ENCODE measurements at places on chromosomes 7 and 10. TPM values are rescaled to one million over a fixed set of nuclear protein-coding genes. Genes with fewer than 3 reads are reported as not detected.

CLDN12 gene
- 48.6 TPM for total RNA-seq

UPK3B gene
- 0.67 TPM for total RNA-seq

SPDYE2 gene
- total RNA-seq: not detected

ACBD7 gene
- 0.85 TPM for total RNA-seq

VGF gene
- total RNA-seq: not detected

LRIT1 gene
- not detected for total RNA-seq

GALNT17 gene
- total RNA-seq: not detected

PROSER2 gene
- total RNA-seq: 56.3 TPM

SUN3 gene
- total RNA-seq: not detected

SND1 gene
- total RNA-seq: 196 TPM

PSD gene
- 0.50 TPM for total RNA-seq

GPR15LG gene
- total RNA-seq: not detected

NKX6-2 gene
- not detected for total RNA-seq

SPRN gene
- total RNA-seq: 0.33 TPM

AHR gene
- 101 TPM for total RNA-seq

CRYGN gene
- not detected for total RNA-seq

DNA sequence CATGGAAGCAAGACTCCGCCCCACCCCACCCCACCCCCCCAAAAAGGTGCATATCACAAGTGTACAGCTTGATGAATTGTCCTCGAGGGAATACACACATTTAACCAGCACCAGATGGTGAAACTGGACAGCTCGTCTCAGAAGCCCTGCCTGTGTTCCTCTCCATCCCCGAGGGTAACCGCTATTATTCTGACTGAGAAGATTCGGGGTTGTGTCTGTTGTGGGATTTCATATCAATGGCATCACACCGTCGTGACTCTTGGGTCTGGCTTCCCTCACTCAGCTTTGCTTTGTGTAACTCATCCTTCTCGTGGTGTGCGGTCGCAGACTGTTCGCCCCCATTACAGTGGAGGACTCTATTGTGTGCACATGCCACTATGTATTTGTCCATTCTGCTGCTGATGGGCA, 18.9 kb downstream of the PODXL start:
- DNase-seq: no peak

DNA sequence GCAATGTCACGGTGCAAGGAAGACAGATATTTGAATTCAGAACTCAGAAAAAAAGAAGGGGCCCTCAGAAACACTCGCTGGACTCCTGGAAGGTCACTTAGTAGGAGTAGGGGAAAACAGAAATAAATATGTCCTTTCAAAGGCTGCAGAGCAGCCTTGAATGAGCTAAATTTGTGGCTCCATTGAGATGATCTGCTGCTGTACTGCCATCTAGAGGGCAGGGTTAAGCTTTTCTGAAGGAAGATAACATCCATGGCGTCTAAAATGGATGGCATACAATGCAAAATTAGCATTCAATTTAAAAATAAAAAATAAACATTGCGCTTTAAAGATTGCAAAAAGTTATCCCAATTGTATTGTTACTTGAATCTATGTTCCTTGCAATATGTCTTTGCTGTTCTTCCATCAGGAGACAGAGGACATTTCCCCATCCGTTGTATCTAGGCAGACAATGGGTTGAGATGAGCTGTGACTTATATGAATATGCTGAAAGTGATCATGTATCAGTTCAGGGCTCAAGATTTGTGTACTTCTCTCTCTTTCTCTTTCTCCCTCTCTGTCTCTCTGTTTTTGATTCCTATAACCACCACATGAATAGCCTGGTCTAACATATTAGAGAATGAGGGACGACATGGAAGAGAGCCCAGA, 642.2 kb downstream of the SH2D4B start:
- DNase-seq: no peak

DNA sequence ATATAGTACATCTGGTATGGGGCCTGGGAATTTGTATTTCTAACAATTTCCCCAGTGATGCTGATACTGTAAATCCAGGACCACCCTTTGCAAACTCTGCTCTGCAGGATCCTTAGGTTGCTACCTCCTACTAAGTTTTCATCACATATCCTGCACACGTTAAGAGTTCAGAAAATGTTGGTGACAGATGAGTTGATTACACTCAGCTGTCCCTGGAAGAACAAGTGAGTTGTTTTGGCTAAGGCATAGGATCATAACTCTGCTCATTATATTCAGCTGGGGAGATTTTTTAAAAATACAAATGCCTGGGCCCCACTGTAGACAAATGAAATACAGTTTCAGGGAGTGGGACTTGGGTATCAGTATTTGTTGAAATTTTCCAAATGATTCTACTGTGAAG, 274.6 kb upstream of the HABP2 start:
- DNase-seq: no peak

DNA sequence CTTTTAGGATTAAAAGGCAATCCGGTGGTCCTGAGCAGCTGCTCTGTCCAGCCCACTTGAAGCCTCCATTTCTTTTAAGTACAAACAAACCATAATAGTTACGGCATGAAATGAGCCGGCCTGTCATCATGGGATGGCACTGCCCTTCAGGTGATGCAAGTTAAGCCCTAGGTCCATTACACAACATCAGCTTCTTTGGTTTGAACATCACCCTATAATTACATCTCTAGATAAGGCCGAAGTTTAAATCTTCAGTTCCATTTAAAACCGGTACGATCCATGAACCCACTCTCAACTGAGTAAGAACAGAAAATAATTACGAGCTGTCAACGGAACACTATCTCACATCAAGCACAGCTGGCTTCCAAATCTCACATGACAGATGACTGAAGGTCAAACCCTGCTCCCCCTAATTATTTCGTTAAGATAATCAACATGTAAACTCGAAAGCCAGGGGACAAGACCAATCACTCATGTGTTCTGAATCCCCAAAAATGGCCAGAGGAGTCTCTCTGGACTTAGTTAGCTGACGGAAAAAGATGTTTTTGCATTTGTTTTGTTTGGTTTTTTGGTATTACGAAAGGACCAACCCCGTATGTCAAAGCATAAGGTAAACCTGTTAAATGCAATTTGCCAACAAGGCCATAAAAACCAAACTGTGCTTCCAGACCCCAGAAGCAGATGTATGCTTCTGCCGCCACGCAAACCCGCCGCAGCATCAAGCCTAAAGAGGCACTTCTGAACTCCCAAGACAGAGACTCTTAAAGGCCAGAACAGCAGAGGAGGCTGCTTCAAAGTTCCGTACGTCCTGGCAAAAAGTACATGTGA, 10.8 kb downstream of the GNA12 start:
- no peak for DNase-seq

DNA sequence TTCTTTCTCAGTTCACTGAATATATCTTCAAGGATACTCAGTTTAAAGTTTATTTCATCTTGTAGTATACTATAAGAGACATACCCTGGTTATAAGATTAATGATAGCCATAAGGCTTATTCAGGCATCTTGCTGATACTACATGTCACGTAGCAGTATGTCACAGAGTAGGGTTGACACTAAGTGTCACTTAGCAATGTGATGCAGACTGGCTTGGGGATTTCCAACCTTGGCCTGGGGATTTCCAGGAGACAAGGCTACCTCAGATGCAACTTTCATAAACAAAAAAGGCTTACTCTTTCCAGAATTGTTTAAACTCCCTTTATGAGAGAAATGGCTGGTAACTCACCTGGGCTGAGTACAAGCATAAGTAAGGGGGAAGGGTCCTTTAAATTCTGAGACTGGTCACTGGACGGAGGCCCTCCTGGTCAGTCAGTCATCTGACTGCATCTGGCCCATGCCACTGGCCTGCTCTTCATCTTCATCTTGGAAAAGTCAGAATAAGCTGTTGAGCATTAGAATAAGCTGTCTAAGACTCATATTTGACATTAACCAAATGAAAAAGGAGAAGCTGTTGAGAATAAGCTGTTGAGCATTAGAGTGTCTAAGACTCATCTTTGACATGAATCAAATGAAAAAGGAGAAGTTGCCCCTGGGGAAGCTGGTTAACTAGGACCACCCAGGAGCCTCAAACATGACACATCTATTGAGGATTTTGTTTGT, 9.5 kb downstream of the SLC13A1 start:
- DNase-seq: no peak

- no peak for DNase-seq
These were observed 37.2 kb upstream of the TARP start for GRCh38 chr7:38310591-38311101.

GRCh38 chr10:102455893-102456471, 4.6 kb upstream of the C10orf95 start:
- DNase-seq: peak; percentile 21

DNA sequence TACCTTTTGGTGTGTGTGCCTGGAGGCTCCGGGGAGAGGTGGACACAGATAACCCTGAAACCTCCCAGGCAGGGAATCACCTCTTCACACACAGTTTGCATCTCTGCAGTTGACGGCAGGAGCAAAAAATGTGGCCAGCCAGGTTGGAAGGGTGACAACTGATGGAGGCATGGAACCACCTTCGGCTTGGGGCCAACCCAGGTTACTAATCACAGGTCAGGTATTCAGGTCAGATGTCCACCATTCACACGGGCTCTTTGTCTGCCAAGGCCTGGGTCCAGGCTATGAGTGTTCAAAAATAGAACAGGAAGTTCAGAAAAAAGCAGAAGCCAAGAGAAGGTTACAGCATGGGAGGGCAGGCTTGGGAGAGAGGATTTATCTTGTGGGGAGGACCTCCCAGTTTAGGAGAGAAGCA, 137.2 kb upstream of the EFCAB10 start:
- peak; percentile 23 for DNase-seq

- DNase-seq: no peak
These were observed 252.4 kb upstream of the GHITM start for GRCh38 chr10:83886871-83887270.

- peak; percentile 58 for DNase-seq
These were observed 62.1 kb upstream of the STEAP1B start for GRCh38 chr7:22561895-22562593.

DNA sequence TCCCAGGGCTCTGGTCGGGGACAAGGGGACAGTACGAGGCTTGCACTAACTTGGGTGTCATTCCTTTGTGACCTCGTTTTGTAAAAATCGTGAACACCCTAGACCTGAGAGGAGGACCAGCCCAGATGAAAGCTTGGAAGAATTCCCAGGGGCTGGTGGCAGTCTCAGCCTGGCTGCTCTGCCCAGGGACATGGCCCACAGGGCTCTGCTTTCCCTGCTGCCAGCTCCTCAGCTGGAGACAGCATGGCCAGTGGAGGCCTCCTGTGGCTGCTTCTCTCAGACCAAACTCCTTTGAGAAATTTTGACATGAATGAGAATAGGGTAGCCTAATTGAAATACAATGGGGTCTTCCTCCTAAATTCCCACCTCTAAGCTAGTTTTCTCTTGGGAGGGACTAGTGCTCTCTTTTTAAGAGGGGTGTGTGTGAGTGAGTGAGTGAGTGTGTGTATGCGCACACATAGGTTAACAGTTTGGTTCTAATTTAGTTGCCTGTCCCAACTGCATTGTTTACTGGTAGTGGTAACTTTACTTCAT, 140.3 kb upstream of the EFCAB10 start:
- no peak for DNase-seq

GRCh38 chr10:9219860-9220259, 1165.4 kb downstream of the GATA3 start:
- no peak for DNase-seq

DNA sequence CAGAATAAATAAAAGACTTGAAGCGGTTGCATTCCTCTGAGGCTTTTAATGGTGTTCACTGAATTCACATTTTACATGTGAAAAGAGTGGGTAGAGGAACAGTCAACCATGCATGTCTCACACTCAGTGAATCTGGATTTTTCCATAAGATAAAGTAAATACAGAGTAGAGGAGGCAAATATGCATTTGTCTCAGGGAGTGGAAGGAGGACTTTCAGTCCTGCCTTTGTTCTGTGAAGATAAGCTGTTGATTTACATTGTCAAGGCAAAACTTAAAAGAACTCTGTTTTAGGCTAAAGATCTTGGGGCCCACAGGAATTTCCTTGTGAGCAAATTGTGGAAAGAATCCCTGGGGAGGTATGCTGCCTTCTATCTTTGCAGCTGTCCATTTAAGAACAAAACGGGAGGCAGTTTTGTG, 825.3 kb upstream of the MBL2 start:
- no peak for DNase-seq

DNA sequence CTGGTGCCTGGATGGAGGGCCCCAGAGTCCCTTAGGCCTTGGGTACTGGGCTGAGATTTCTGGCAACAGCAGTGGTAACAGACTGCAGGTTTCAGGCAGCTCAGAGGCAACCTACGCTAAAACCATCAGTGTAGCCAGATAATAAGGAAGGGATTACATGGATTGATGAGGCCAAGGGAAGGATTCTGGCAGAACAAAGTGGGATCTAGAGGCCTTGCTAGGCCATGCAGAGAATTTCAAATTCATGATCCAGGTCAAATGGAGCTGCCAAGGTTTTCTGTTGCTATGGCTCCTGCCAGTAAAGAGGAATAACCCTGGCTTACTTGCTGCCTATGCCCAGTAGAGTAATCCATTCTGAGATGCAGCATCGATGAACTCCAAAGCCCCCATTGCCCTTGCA, 445.7 kb downstream of the ADRA2A start:
- no peak for DNase-seq

- DNase-seq: no peak
These were observed 73.9 kb downstream of the PDGFA start for GRCh38 chr7:445563-446288.

GRCh38 chr7:74343281-74344131, 54.3 kb downstream of the CLIP2 start:
- peak; percentile 68 for DNase-seq

DNA sequence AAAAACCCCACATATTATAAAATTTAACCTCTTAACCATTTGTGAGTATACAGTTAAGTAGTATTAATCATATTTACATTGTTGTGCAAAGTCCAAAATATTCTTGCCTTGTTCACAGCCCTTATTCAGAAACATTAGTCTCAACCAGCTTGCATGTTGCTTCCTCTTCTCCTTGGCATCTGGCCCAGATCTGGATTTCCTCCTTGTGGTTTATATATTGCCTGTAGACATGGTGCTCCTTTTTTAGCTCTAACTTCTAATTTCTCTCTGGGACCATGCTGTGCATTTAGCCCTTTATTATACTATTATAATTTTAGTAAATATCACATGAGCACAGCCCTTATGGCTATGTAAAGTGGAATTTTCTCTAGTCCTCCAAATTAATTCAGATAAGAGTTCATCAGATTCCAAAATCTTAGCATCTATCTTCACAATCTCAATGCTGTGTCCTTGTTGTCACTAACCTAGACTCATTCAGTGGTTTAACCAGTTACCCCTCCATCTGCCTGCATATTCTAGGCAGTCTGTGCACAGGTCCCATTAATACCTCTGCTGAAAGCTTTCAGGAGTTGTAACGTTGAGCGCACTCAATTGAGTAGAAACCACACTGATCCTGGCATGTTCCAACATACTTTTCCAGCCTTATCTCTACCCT, 7.9 kb downstream of the CPED1 start:
- peak; percentile 79 for DNase-seq

GRCh38 chr10:24269476-24269875, 60.5 kb downstream of the KIAA1217 start:
- DNase-seq: peak; percentile 41

- peak; percentile 7 for DNase-seq
These were observed 26.8 kb downstream of the CFAP69 start for GRCh38 chr7:90271753-90272152.

DNA sequence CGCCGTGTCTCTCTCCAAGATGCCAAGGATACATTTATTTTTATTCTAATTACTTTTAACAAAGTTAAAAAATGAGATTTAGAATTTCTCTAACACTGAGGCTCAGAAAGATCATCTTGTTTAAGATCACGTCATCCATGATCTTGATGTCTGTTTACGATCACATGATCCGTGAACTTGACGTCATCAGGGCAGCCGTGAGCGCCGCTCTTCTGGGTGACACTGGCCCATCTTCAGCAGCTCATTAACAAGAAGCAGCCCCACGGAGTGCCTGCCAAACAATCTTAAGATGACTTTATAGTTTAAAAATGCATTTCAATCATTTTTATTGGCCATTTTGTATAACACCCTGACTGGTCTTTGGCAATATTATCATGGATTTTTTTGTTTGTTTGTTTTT, 291.1 kb upstream of the PRKCQ start:
- no peak for DNase-seq
